Esophagus (tissue), 2 donors: ENCODE measurements at places on chromosomes 1 and 21. TPM values are rescaled to one million over a fixed set of nuclear protein-coding genes. Genes with fewer than 3 reads are reported as not detected.

Gene ACTL8
- polyA plus RNA-seq, result not detected

Gene STXBP3
- polyA plus RNA-seq, result 26.1 TPM

Gene ITLN1
- 0.20 TPM for polyA plus RNA-seq

Gene IFNGR2
- 52.5 TPM for polyA plus RNA-seq

Gene HES3
- polyA plus RNA-seq, result not detected

Gene ILF2
- polyA plus RNA-seq, result 22.5 TPM
